Activated CD4-positive, alpha-beta T cell treated with anti-CD3 and anti-CD28 coated beads for 24 hours (primary cell): ENCODE measurements at places on chromosomes 7 and 10.

DNA sequence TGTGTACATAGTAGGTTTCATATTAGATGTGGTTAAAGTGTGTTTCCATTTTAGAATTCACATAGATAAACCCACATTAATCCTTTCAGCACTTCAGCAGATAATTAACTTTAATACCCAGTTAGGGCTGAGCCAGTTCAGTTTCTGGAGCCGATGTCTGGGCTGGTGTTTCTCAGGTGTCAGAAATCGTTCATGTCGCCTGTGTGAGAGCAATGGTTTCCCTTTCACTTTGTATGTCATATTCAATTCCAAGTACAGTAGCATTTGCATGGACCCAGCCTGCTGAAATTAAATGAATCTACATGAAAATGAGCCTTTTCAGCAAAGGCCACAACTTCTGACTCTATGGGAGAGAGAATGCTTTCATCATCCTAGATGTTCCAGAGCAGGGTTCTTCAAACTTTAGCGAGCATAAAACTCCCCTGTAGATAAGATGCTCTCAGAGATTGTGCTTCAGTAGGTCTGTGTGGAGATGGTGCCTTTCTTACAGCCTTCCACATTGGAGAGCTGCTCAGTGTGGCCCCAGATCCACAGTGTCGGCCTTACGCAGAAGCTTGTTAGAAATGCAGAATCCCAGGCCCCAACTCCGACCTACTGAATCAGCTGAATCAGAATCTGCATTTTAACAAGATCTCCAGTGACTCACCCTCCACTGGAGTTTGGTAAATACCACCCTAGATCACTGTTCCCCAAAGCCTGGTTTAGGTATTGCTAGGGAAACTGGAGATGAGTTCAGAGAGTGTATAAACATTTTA, 19.6 kb downstream of the WIPF3 start:
- no peak for DNase-seq

DNA sequence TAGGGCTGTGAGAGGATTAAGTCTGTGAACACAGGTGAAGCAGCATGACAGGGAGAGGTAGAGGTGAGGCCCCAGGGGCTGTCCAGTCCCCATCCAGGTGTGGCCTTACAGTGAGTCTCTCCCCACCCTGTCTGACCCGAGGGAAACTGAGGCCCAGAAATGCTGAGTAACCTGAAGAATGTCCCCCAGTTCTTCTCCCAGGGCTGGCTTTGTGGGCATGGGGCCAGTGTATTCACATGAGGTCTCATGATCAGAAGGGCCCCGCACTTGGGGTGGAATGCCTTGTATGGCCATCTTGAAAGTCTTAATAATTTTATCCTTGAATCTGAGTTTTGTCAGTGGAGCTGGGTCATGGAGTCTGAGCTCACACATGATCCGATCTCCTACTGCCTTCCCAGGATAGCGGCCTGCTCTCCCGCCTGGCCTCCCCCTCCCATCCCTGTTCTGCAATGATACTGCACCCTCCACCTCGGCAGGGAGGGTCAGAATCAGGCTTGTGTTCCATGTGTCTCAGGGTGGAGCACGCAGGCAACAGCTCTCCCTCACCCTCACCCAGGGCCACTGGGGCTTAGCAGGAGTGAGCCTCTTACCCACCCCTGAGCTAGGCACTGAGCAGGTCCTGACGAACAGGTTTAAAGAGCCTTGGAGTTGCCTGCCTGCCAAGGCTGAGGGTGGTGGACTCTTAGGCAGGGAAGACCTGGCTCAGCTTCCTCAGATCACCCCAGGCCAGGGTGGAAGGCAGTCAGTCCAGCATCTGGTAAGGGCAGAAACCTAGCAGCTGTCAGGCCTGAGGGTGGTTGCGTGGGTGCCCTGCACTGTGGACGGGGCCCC, 41.4 kb upstream of the NPFFR1 start:
- no peak for DNase-seq

- no peak for DNase-seq
Observed at GRCh38 chr10:110304394-110304779, 333 bp downstream of the SMNDC1 start.

DNA sequence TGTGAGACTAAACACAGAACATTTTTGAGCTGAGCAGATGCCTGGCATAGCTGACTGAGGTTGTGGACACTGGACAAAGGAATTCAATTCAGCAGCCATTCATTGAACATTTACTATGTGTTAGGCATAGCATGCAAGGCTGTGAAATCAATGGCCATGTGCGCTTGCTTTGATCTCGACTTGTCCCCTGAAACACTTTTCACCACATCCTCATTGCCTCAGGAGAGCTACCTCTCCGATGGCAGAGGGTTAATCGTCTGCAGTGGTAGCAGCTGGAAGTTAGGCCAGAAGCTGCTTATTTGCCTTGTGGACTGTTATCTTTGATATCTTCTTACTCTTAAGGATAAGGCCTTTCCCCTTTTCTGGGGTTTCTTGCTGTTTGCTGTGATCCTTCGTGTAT, 297.8 kb downstream of the AUTS2 start:
- no peak for DNase-seq

- DNase-seq = no peak
Observed at GRCh38 chr10:60021361-60021760, 115.0 kb upstream of the CCDC6 start.

- no peak for DNase-seq
Observed at GRCh38 chr7:91630581-91631380, 249.7 kb downstream of the MTERF1 start.

GRCh38 chr10:59962756-59963155, 56.4 kb upstream of the CCDC6 start:
- no peak for DNase-seq

DNA sequence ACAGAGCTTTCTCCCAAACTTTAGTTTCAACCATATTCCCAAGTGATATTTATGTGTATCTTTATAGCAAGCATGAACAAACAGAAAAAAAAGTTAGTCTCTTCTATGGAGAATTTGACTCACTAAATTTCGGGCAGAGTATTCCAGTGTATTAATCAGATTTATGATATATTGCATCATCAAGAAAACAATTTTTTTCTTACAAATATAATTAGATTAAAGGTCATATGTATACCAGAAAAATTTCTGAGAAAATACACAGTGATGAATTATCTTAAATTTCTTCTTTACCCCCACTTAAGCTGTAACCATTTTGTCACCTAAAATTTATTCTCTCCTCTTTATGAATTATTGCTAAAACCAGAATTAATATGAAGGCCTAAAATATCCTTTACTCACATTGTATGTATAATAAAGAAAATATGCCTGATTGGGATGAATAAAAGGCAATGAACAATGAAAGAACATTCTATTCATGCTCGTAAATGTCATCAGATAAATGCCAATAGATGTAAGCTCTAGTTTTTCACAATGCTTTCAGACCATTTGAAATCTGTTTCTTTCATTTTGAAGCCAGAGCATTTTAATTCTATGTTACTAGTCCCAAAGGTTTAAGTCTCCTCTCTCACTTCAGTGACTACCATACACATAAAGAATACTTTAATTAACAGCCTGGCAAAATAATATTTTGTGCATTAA, 192.1 kb downstream of the HGF start:
- DNase-seq = no peak

DNA sequence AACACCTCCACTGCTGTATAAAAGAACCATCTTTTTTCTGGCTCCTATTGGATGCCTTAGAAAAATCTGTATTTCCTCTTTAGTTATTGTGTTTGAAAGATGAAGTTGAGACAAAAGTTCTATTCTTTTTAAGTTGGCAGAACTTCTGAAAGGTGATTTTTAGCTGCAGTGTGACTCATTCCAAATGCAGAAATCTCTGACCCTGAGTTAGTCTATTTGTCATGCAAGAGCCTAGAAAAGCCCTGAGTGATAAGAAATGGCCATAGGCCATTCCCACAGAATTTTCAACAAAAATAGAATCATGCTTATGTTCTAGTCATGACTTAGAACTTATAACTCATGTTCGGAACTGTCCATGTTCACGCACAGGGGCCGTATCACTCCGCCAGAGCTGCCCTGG, 89.1 kb downstream of the EGFR start:
- DNase-seq = no peak

DNA sequence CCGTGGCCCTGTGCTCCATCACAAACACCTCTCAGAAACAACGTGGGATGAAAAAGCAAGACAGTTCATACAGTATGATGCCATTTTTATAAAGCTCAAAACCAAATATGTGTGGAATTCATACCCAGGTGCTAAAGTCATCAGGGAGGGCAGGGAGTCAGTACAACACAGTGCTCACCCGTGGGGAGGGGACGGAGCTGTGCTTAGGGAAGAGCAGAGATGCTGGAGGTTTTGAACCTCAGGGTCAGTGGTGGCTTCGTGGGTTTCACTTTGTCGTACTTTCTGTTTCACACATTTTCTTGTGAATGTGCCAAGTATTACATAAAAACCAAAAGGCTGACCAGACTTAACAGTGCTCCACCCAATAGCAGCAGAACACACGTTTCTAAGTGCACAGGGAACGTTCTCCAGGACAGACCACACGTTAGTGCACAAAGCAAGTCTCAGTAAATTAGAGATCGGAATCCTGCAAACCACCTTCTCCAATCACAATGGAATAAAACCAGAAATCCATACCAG, 21.2 kb downstream of the ZMIZ2 start:
- DNase-seq = no peak

GRCh38 chr10:92969151-92969550, 91.4 kb upstream of the CYP26C1 start:
- DNase-seq = no peak

DNA sequence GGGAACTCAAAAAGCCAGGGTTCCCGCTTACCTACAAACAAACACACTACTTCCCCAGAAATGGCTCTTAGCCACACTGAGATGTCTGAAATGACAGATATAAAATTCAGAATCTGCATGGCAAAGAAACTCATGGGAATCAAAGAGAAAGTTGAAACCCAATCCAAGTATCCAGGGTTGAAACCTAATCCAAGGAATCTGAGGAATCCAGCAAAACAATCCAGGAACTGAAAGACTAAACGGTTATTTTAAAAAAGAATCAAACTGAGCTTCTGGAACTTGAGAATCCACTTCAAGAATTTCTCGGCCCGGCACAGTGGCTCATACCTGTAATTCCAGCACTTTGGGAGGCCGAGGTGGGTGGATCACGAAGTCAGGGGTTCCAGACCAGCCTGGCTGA, 568.8 kb downstream of the POM121L12 start:
- DNase-seq = no peak

DNA sequence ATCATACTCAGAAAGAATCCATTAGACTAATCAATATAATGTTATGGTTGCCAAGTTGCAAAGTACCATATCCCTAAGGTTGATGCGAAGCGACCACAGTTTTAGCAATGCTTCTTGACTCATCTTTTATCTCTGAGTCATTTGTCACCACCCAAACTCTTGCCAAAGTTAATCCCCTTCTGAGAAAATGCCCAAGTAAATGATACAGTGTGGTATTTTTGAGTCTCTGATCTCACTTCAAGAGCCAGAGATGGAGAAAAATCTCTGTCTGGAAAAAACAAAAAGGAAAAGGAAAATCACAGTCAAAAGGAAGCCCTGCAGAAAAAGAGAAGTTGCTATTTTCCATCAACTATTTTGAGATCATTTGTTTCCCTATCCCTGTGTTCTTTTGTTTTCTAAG, 26.7 kb upstream of the OTUD1 start:
- DNase-seq = no peak

GRCh38 chr10:122078326-122078725, 89.4 kb downstream of the TACC2 start:
- no peak for DNase-seq

GRCh38 chr10:8967061-8967460, 912.6 kb downstream of the GATA3 start:
- no peak for DNase-seq

- DNase-seq = no peak
Observed at GRCh38 chr7:108584211-108584610, 14.5 kb downstream of the DNAJB9 start.

DNA sequence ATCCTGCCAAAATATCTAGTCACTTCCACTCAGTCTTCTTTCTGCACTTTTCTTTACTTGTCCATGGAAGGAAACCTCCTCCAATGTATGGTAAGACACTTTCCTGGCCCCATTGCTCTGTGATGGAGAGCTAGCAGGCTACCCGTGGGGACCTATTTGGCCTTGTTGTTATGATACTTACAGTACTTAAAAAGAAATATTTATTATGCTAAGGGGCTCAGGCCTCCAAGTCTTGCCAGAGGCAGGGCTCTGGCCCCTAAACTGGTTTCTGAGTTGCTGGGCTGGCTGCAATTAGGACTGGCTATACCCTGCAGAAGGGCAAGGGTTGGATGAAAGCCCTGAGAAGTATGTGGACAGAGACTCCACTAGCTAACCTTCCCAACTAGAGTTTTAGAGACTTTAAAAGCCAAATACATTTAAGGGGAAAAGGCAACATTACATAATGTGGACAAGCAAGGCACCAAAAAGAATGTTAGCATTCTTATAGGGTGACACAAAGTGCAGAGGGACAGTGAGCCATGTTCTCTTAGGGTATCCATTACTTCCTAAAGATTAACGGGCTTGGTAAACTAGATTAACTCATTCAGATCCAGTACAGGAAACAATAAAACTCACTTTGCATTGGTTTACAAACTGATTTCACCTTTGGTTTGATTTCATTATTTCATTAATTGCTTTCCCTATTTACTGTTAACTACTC, 84.9 kb upstream of the INHBA start:
- DNase-seq = no peak

GRCh38 chr10:89295597-89295996, 6.2 kb upstream of the IFIT2 start:
- no peak for DNase-seq

DNA sequence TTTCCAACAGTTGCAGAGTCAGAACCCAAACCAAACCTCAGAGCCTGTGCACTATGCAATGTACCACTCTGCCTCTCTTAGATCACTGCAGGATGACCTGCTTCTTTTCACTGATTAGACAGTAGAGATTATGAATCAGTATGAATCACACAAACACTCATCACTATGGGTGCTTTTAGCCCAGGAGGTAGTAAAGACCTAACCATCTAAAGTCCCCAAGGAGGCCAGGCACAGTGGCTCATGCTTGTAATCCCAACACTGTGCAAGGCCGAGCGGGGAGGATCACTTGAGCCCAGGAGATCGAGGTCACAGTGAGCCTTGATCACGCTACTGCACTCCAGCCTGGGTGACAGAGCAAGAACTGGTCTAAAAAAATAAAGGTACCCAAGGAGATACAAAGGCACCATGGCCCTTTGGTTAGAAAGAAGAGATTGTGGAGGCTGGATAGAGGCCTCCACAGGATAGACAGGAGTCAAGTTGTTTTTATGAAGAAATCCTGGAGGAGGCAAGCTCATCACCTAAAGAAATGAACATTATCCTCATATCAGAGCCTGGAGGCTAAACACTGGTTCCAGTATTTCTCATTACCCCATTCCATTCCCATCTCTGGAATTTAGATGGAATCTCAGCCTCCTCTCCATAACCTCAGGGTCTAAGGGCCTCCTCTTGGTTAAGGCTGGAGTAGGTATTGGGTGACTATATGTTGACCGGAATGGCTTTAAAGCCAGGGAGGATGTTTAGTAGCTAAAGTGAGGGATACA, 12.9 kb downstream of the SEC31B start:
- DNase-seq = no peak

DNA sequence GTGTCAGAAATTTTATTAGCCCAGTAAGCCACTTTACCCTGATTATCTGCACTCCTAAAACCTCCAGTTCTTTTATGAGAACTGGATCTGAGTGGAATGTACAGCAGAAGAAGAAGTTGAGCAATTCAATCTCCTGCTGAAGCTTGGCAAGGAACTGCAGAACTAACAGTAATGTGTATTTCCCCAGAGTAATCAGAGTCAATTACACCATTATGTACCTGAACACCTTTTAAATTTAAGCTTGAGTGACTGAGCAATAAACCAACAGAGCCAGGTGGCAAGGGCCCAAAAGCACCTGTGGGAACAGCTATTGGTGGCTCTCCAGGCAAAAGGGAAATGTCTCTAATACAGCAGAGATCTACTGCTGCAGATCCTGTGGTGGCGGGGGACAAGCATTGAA, 40.1 kb upstream of the AKR1C2 start:
- no peak for DNase-seq
